C1 segment of cervical spinal cord (tissue), 14 donors: ENCODE measurements at places on chromosomes 5 and 9.

DNA sequence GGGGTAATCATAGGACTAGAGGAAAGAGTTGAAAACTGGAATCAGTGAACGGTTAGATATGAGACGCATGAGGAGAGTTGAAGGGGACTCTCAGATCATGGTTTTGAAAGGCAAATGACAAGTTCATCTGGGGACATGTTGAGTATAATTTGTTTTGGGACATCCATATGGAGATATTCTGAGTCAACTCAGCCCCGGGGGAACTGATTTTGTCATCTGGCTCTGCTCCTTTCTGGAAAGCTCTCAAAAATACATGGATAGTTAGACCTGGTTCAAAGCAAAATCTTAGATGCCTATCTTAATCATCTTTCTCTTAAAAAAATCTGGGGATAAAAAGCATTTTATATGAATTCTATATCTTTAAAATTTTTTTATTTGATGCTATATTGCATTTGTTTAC, 161.2 kb downstream of the SNX18 start:
- DNase-seq = no peak

GRCh38 chr9:88387036-88387551, 1.1 kb upstream of the SPIN1 start:
- no peak for DNase-seq

DNA sequence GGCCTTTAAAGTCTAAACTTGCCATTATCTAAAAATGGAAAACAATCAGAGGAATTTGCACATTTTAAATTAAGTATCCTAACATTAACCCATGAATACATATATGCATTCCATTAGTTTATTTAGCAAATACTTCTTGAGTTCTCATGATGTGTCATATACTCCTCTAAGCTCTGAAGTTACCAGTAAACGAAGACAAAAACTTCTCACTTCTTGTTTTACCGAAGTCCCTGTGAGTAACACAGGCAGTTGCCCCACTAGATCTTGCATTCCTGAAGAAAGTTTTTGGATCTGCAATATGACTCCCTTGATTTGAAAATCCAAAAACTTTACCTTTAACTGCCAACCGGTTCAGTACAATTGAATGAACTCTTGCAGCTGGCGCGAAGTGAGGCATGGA, 439.0 kb upstream of the MPDZ start:
- no peak for DNase-seq

GRCh38 chr9:137705906-137706305, 87.1 kb downstream of the EHMT1 start:
- DNase-seq = no peak

- no peak for DNase-seq
Measured at GRCh38 chr9:113995963-113996362, 82.1 kb downstream of the AMBP start.

GRCh38 chr5:72172786-72173185, 65.5 kb downstream of the MAP1B start:
- DNase-seq = no peak
